Activated CD8-positive, alpha-beta memory T cell treated with anti-CD3 and anti-CD28 coated beads for 1 hour (primary cell): ENCODE measurements at places on chromosomes 6 and 20.

GRCh38 chr6:25637960-25638434 lies 14.0 kb upstream of the SCGN start:
- no peak for DNase-seq

DNA sequence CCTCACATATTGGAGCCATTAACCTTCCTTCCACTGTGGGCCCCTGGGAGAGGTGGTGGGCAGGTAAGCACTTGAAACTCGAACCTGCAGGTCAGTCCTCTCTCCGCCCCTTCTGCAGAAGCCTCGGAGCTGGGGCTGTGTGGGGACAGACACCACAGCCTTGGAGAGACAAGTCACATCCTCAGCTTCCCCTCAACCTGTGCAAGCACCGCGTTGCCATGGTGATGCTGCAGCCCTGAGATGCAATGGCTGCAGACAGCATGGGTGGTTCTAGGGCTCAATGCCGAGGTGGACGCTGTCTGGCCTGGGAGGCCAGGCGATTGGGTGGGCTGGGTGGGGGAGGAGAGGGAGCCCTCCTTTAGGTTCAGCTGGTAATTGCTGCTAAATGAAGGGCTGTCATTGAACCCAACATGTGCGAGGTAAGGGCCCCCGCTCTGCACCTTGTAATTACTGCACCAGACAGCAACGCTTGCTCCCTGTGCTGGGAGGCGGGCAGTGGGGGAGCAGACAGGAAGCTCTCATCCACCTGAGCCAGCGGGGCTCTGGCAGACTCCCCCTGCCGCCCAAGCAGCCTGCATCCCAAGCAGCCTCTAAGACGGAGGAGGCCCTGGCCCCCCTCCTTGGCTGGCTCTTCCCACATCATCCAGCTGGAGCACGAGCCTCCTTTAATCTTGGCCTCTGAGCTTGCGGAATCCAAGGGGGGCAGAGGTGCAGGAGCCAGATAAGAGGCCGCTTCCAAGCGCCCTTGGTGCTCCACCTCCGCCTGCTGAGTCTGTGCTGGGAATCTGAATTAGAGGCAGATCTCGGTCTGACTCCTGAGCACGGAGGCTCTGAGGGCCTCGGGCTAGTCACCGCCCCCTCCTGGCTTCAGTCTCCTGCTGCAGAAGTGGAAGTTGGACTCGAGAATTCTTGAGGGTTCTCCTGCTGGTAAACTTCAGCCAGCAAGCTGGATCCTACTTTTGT lies 39.8 kb upstream of the CDH22 start:
- DNase-seq: no peak

- no peak for DNase-seq
Measured at GRCh38 chr20:47789081-47789763, 3.9 kb upstream of the SULF2 start.

DNA sequence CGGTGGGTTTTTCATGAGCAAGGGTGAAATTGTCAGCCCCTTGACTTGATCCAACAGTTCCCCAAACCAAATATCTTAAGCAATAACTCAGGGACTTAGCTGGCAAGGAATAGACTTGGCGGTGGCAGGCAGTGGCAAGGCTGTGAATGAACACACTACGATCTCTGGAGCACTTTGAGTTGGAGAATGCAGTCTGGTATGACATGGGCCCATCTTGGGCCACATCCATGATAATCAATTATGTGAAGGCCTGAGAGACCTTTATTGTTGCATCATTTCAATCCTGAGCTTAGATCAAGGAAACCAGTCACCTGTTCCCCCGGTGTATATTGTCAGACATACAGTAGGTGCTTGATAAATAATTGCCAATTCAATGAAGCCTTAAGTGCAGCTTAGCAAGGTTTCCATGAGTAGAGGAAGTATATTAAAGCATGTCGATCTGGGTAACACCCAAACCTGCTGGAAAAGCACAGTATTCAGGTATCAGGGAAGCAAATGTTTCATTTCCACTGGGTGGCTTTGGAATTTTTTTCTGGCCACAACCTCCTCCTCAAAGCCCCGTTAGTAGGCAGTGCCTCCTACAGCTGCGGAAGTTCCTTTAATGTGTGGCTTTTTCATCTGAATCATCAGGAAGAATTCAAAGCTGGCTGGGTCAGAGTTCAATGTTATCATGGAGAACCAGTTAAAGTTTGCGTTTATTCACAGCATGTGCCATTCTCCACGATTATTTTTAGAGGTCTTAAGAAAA lies 10.2 kb downstream of the CASS4 start:
- DNase-seq: no peak

DNA sequence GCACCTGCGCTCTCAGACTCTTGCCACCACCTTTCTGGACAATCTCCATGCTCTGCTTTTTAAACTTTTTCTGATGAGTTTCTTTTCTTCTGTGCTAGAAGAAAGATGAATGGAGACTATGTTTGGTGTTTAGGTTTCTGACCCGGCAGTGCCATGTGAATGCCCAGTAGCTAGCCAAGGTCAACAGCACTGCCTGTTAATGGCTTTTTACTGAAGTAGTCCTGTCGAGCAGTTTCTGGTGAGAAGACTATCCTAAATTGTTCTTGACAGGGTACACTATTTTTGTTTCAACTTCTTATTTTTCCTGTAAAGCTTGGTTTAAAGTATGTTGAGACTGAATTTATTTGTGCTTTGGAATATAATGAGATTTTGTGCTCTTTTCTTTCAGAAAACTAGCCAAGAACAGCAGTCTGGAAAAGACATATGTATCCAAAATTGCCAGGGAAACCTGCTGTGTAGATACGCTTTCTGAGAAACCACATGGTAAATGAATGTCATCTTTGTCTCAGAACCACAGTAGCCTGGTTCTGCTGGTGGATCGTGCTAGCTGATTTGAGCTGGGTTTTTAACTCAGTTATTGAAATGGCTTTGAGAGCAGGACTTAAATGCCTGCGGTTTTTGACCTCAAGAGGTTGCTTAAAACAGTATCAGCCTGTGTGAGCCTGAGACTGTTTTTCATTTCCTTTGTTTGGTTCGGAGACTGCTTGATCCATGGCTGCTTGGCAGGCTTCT lies 48.1 kb downstream of the KCNS1 start:
- DNase-seq: no peak
